ENCODE measurements at places on chromosomes 5 and 9.
A peak's percentile ranks its signal among the peaks of the same experiment; 100 is the strongest.

- DNase-seq, result no peak
These were observed 85.0 kb downstream of the LMX1B start for GRCh38 chr9:126698756-126699155.

DNA sequence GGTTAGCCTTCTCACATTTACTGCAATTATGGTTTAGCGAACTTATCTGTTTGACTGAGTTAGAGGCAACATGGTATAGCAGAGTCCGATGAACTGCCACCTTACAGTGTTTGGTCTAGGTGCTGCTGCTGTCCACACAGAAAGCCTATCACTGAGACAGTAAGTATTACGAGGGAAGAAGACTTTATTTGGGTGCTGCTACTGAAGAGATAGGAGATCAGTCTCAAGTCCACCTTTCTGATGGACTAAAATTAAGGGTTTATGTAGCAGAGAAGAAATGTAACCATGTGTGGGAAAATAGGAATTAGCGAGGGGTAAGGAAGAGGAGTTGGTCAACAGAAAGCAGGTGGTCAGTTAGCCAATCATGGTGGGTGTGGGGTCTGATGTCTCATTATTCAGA is 109.7 kb downstream of the ZSWIM6 start:
- no peak for DNase-seq

DNA sequence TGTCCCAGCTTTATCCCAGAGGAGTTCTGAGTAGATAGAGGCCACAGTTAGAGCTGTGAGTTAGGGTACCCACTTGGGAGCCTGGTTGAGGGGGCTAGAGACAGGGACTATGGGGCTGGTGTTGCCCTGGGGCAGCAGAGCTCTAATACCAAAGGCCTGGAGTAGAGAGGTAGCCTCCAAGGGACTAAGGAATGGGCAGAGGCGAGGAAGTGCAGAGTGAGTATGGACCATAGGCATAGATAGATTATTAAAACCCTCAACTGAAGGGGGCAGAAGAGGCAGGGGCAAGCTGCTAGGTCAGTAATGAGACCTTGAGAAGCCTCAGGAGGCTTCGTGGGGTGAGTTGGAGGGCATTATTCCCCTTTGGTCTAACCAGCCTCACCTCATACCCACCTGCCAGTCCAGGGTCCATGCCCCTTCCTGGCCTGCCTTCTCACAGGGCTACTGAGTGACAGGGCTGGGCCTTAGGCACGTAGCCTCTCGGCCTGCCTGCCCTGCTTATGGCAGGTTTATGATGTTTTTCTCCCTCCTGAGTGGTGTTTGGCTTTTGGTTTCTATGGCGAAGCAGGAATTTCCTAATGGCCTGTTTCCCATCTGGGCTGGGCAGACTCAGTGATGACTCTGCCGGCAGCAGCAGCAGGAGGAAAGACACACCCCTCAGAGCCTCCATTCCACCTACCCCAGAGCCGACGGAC is 8.0 kb downstream of the PDLIM4 start:
- no peak for DNase-seq

- no peak for DNase-seq
These were observed 438.4 kb downstream of the ISL1 start for GRCh38 chr5:51821697-51822096.

DNA sequence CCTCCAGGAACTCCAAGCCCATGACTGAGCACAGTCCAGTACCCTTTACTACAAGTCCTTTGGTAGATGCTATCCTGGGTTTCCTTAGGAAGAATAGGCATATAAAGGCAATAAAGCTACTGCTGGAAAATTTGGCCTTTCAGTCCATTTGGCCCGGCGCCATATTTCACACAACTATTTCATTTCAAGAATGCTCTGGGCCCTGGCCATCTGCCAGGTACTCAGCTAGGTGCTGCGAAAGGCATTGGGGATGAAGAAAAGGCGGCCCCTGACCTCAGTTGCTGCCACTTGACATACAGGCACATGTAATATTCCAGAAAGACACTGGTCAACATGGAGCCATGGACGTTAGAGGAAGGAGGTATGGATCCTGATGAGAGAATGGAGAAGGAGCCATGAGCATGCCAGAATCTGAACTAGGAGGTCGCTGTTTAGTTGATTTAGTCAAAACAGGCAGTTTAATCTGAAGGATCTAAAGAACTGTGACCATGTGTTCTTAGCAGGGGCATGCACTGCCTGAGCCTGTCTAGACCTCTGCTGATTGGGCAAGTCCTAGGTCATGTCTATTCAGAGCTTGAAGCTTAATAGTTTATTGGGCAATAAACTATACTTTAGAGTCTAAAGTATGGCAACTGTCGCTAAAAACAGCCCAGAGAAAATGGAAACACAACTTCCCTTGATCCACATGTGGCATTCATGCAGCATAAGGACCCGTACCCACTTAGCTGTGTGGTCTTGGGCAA is 149.3 kb downstream of the MELK start:
- DNase-seq, result no peak

GRCh38 chr9:126692759-126693427 is 79.2 kb downstream of the LMX1B start:
- no peak for DNase-seq

GRCh38 chr9:19490269-19490668 is 81.5 kb downstream of the ACER2 start:
- DNase-seq, result no peak

DNA sequence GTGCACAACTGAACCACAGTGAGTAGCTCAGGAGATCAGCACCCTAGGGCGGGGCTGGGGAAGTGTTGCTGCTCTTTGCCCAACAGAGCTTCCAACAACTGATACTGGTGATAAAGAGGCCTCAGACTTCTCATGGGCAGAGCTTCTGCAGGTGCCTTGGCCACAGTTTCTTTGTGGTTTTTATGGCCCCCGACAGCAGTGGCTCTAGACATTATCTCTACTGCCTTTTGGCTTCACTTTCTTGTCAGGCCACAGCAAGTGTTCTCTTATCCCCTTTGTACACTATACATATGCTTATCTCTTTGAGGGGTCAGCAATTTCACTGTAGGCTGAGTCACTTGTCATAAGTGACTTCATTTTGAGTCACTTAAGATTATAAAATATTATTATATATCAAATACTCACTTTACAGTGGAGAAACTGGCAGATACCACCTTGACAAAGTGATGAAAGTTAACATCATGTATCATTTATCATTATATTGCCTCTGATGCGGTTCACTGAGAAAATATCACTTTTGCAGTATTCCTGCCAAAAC is 90.9 kb upstream of the COX7C start:
- DNase-seq, result no peak

DNA sequence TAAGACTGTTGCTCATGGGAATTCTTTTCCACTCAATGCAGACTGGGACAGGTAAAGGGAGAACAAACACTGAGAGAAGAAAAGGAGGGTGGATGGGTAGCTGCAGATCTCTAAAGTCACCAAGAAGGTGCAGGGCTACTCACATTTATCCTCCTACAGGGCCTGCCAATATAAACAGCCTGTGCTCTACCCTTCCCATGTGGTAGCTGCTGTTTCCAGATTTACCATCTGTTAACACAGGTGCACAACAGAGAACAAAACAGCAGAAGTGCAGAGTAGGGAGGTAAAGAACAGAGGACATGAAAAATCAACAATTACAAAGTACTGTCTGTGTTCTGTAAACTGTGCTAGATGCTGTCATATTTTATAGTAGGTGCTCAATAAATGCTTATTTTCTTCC is 26.0 kb downstream of the JAKMIP2 start:
- no peak for DNase-seq

DNA sequence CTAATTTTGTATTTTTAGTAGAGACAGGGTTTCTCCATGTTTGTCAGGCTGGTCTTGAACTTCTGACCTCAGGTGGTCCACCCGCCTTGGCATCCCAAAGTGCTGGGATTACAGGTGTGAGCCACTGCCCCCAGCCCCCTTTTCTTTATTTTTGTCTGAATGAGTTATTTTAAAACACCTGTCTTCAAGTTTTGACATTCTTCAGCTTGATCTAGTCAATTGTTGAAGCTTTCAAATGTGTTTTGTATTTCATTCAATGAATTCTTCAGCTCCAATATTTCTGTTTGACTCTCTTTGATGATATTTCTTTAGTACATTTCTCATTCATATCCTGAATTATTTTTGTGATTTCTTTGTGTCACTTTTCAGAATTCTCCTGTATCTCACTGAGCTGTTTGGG is 486.2 kb downstream of the DMAC1 start:
- DNase-seq, result no peak

DNA sequence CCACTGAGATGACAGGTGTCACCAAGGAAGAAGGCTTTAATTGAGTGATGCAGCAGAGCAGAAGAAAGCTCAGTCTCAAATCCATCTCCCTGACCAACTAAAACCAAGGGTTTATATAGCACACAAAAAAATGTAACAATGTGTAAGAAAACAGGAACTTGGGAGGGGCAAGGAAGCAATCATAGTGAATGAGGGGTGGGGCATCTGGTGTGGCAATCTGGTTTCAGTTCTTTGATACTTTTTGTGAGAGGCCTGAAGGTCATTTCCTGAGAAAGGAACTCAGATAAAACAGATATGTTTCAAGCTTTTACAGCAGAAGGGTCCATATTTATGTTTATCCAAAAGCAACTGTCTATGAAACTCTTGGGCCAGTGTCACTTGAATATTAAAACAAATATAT is 19.7 kb downstream of the CD180 start:
- no peak for DNase-seq

DNA sequence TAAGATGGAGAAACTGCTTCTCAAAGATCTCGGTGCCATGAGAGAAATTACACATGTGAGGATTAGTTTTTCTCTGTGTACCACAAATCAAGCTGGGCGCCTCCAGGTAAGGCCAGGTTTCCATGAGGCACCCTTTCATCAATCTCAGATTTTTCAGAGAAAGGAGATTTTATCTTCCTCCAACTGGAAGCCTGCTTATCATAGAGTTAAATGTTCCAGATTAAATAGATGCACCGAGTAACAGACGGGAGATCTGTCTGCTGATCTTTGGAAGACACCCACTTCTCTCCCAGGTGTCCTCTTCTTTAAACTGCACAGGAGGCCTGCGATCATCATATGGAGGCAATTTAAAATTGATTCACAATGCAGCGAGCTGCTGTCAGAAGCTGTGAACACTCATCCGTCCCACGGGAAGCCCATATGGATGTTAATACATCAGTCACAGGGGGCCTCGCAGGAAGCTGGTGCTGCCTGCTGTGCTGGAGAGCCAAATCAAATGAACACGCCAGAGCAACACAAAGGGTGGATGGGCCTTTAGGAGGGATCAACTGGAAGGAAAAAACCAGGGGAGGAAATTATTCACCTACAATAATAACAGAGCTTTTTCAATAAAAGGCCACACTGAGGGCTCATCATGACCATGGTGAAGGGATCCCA is 93.3 kb downstream of the TLE1 start:
- DNase-seq, result no peak

GRCh38 chr5:74063821-74064220 is 437.8 kb downstream of the ARHGEF28 start:
- DNase-seq, result no peak

DNA sequence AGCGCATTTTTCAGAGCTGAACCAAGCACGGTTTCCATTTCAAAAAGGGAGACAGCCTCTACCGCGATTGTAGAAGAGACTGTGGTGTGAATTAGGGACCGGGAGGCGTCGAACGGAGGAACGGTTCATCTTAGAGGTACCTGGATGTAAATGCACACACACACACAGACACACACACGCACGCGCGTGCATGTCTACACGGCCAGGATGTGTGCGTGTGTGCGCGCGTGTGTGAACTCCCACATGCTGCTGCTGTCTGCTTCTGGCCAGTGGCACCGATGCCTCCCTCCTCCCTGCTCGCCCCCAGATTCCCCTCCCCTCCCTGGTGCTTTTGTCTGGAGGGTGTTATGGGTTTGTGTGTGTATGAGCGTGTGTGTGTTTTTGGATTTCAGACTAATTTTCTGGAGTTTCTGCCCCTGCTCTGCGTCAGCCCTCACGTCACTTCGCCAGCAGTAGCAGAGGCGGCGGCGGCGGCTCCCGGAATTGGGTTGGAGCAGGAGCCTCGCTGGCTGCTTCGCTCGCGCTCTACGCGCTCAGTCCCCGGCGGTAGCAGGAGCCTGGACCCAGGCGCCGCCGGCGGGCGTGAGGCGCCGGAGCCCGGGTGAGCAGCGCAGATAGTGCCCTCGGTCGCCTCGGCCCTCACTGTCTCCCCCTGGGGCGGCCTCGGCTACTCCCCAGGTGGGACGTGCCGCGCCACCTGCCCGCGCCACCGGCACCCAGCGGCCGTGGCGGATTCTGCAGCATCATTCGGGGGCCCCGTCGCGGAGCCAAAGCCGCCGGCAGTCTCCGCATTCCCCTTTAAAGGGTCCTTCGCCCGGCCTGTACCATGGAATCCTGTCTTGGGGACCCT is at the start of gene NTRK2:
Gene NTRK2 (plus strand): TSS at position 442 of the 850 bp plus-strand sequence. CDS start 1,020 bp downstream, outside the sequence.
- DNase-seq, result peak; percentile 13

- DNase-seq, result no peak
These were observed 50.7 kb upstream of the FST start for GRCh38 chr5:53429706-53430105.

Data from stimulated activated CD4-positive, alpha-beta T cell treated with anti-CD3 and anti-CD28 coated beads, Interleukin-2, amount 100 ng/mL, for 48 hours (primary cell).